ENCODE measurements at places on chromosomes 2 and 18.

DNA sequence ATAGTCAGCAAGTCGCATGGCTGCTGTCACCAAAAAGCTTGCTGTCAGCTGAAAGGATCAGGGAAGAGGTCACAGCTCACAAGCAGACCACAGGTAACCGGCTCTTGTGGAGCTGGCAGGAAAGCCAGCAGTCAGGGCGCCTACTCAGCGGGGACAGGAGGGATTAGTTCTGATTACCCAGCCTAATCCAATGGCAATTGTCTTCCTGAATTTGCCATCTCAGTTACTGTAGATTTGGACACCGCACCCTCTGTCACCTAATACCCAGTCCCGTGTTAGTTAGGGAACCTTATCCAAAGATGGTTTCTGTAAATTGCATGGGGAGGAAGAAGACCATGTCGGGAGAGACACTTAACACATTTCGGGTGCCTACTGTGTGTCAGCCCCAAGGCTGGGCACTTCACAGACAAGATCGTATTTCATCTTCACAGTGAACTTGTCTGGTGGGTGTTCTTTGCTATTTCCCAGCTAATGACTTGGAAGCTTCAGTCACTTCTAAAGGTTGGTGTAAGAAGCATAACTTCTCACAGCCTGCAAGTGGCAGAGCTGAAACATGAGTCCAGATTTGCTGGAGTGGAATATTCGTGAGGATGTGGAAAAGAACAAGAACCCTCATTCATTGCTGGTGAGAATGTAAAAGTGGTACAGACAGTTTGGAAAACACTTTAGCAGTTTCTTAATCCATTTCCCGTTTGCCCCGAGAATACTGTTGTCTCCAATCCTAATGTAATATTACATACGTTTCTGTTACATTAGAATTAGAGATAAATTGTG lies 9.9 kb downstream of the ALPK2 start:
- DNase-seq = no peak

DNA sequence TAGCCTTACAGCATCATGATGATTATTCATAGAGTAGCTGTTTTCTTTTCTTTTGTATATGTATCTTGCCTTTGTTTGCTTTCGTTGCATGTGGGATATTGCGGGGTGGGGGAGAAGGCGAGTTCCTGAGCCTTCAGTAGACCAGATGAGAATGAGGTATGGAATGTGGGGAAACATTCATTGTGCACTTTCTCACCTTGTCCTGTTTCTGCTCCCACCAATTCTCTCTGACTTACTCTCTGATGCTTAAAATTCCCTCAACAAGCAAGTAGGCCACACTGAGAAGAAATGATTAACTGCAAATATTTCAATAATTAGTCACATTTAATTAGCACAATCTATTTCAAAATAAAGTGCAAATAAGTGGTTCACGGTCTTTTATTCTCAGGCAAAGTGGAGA lies 31.0 kb downstream of the GKN2 start:
- no peak for DNase-seq

- no peak for DNase-seq
These were observed 326.3 kb upstream of the TNP1 start for GRCh38 chr2:217186152-217186551.

DNA sequence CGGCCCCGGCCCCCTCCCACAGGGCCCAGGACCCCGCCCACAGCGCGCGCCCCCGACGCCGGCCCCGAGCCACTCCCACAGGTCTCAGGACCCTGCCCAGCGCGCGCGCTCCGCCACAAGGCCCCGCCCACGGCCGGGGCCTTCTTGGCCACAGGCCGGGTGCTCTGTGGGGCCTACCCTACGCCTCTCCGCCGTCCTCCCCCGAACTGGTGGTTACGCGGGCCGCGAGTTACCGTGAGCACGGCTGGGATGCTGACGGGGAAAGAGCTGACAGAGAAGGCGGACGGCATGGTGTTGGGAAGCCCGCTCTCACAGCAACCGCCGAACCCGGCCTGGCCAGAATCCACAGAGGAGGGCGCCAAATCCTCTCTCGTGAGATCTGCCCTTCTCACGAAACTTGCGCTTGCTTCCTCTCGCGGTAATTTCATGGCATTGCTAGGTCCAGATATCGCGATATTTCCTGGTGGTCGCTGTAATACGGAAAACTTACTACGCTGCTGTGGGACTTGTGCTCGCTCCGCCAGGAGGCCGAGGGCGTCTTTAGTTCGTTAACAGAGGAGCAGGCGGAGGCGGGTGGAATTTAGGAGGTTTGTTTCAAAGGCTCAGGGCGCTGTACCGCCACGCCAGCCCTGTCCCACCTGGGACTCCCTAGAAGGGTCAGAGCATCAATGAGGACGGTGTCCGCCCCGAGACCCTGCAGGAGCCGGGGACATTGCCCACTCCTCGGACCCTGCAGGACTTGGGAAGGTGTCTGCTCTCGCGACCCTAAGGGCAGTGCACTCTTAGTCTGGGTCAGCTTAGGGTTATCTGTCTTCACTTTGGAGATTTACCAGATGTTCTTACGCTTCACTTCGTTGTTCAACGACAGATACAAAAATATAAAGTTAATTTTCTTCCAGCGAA lies at the start of gene TMEM18:
Gene TMEM18 (minus strand): TSS at position 351 of the 903 bp plus-strand sequence. CDS start 61 bp downstream, at position 290.
- DNase-seq = peak; percentile 96

DNA sequence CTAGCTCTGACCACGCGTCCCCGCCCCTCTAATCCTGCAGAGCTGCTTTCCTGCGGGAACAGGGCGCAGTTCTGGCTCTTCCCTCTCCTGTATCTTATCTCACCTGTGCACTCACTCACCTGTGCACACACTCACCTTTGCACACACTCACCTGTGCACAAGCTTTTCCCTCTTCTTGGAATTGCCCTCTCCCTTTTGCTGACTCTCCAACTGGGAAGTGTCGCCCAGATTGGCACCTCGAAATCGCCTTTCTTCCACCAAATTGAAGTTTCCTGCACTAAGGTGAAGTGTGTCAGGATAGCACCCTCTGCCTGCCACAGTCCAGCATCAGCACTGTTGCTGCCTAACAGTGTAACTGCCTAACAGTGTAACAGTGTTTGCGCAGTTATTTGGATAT lies 566 bp upstream of the CMPK2 start:
- DNase-seq = peak; percentile 51

GRCh38 chr18:21450503-21450902 lies 150.0 kb downstream of the ESCO1 start:
- no peak for DNase-seq

GRCh38 chr2:229434187-229434586 lies 163.1 kb upstream of the PID1 start:
- no peak for DNase-seq

Measured in activated CD4-positive, alpha-beta T cell treated with anti-CD3 and anti-CD28 coated beads for 4 hours (primary cell).